ENCODE measurements at places on chromosomes 3 and 15. TPM values are rescaled to one million over a fixed set of nuclear protein-coding genes. Genes with fewer than 3 reads are reported as not detected.

Gene FAM81A
- total RNA-seq = 58.2 TPM

Gene FMN1
- 4.7 TPM for total RNA-seq

Gene USF3
- total RNA-seq = 26.3 TPM

Gene TMC3
- total RNA-seq = 0.31 TPM

Gene TOMM70
- 104 TPM for total RNA-seq

Gene TMIE
- total RNA-seq = 4.1 TPM

Gene NOP10
- 59.2 TPM for total RNA-seq

Gene PPP1R14D
- total RNA-seq = not detected

Gene SCAANT1
- not detected for total RNA-seq

Gene ZMYND10
- 3.4 TPM for total RNA-seq

Gene AGTR1
- total RNA-seq = 0.31 TPM

Gene ITGA11
- total RNA-seq = 0.94 TPM

Gene TUSC7
- not detected for total RNA-seq

Gene PLSCR2
- not detected for total RNA-seq

Gene AADAC
- total RNA-seq = not detected

Gene RETNLB
- not detected for total RNA-seq

Gene NMB
- total RNA-seq = 2.2 TPM

Gene SLC24A5
- total RNA-seq = not detected

Gene PLA2G4B
- 14.4 TPM for total RNA-seq
